Activated gamma-delta T cell (primary cell): ENCODE measurements at places on chromosomes 12 and 14.

DNA sequence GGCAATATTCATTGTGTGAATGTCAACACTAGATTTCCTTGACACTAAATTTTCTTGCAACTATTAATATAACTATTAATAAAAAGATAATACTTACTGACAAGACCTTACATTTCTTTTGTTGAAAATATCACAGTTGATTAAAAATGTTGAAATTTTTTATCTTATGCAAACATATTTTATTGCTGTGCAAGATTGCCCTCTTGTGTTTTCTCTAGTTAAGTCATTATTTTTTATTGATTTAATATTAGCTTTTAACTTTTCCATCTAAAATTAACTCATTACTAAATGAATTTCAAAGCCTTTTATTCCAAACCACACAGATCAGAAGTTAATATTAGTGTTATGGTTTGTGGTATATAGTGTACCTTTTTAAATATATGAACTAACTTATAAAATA is 11.7 kb upstream of the NAA30 start:
- DNase-seq: no peak

- no peak for DNase-seq
Observed at GRCh38 chr14:105861985-105862465, 335.6 kb downstream of the TMEM121 start.

DNA sequence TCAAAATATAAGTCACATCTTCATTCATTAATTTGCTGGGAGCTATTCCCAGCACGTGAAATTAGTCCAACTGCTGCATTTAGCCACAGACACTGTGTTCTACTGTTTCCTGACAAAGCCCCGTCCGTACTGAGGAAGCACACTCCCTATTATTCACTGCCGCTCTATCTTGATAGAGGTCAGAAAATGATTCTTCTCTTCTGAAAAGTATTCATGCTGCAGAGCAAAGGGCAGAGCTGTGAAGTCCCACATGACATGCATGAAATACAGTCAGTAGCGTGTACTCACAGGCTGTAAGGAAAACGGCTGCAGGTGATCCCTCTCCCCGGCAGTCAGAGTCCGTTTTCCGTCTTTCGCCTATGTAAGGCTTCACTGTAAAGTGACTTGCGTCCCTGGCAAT is 302.5 kb upstream of the FKBP4 start:
- DNase-seq: no peak

- DNase-seq: no peak
Observed at GRCh38 chr12:84034871-84035270, 877.7 kb downstream of the SLC6A15 start.
